ENCODE measurements at places on chromosomes 3 and 15.

DNA sequence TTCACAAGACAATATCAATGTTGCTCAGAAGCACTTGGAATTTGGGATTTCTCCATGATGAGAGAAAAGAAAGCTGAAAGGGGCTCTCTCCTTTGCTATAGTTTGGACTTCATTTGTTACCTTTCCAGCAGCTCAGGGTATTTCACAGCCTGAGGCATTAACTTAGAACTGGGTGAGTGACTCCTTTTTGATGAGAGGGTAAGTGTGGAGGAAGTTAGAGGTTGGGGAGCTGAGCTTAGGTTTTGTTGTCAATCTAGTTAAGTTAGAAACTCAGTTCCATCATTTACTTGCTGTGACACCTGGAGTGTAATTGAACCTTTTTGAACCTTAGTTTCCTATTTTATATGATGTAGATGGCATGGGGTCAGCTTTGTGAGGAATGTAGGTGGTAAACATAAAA, 359.1 kb downstream of the PDCD6IP start:
- DNase-seq: no peak

DNA sequence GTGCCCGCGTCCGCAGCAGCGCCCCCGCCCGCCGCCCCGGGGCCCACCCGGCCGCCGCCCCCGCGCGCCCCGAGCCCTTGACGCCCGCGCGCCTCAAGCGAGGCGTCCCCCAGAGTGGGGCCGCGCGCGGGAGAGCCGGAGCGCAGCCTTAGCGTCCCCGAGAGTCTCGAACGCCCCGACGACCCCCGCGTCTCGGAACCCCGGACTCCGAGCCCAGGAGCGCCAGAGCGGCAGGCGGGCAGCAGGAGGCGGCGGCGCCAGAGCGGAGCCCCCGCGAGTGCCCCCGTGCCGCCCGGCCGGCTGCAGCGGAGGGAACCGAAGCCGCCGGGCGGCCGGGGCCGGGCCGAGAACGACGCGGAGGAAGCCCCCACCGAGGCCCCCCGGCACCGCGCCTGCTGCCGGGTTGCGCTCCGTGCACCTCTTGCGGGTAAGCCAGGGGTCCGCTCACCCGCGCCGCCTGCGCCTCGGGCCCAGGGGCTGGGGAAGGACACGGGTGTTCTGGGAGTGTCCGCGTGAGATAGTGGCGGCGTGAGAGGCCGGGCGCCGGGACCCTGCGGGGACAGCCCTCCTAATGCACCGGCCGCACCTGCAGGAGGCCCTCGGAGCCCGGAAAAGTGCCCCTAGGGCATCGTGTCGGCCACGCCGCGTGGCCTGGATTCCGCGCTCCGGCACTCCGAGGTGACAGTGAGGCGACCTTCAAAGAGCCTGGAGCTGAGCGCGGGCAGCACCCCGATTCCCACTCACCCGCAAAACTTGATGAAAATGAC, 52.0 kb upstream of the ULK4 start:
- DNase-seq: no peak

DNA sequence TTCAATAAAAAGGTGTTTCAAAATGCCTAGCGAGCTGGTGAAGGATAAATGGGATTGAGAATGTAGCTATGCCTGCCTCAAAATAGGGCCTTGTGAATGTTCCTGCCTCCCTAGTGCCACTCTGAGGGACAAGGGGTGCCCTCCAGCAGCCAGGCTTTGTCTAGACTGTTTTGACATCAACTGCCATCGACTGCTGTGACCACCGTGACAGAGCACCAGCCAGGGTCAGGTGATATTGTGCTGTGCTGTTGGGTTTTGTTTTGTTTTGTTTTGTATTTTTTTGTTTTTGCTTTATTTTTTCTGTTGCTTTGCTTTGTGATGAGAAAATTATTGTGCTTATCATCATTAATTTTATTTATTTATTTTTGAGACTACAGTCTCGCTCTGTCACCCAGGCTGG, 144.8 kb downstream of the SMAD6 start:
- DNase-seq: no peak

DNA sequence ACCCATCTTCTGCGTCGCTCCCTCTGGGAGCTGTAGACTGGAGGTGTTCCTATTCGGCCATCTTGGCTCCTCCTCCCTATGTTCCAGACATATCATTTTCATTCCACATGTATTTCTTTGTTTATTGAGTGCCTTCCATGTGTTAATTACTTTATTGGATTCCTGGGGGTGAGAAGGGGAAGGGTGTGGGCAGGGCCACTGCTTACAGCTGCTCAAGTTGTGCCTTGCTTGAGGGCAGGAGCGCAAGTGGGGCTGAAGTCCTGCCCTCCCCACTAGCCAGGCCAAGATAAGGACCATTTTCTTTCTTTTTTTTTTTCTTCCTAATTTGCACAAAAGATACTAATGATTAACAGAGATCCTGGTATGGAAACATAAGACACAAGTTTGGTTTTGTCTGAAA, 224.8 kb downstream of the LPP start:
- DNase-seq: no peak

DNA sequence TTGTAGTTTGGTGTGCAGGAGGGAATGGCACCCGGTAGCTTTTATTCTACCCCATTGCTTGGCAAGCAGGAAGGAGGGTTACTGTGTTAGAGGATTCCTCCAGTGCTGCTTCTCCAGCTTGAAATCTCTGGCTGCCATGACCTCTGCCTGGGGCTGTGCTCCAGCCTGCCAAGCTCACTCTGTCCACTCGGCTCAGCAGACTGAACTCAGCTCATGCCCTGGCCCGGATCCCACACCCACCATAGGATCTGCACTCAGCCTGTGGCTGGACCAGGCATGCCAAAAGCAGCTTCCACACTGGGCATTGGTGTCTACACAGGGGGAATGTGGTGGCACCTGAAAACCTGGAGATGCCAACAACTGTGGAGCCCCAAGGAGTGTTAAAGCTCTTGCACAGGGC, 26.3 kb downstream of the CLDN16 start:
- no peak for DNase-seq

DNA sequence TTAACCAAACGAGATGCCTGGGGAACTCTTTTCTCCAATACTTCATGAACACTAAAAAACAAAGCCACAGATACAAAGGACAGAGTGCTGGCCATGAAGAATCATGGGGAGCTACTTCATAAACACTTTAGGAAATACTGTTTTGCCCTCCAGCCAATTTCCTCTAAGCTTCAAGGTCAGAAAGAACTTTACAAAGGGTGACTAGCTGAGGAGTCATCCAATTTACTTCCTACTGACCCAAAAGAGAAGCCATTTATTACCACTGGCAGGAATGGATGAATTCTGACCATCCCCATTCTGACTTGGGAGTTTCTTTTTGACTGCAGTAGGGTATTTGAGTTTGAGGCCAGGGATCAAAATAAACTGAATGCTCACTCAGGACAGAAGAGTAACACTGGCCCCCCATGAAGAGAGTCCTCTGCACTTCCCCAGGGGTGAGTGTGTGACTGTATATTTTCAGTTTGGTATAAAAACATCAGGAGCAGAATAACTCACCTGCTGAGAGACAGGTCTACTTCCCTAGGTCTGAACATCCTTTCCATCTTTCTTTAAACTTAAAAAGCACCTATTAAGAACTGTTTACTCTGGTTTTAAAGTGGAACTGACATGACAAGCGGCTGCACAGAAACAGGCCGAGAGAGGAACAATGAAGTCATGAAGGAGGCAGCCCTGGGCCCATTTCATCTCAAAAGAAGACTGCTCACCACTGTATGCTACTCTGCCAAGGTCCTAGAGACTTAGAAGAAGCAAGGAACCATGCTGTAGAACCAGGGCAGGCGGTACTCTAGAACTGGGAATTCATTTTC, 203.6 kb downstream of the TNIK start:
- DNase-seq: no peak

GRCh38 chr3:30711151-30711550, 104.8 kb downstream of the TGFBR2 start:
- no peak for DNase-seq

DNA sequence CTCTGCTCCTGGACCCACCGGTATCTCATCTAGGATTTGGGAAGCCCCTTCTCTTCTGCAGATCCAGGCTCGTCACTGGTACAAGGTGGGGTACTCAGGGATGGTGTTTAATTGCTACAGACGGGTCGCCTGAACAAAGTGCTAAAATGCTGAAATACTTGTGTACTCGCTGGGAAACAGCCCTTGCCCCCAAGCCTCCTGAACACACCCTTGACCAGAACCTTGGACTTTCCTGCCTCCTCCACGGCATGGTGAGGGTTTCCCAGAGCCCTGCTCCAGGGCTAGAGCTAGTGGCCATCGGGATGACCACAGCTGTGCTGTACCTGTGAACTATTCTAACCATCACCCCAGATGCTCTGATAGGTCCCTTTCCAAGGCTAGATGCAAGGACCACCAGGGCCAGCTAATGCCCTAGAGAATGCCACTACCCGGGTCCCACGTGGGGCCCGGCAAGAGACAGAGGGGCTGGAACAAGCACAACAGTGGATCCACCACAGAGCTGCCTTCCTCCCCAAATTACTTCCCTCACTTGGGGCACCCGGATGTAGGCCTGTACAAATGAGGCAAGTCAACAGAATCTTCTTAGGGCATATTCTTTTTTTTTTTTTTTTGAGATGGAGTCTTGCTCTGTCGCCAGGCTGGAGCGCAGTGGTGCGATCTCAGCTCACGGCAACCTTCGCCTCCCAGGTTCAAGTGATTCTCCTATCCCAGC, 267.3 kb downstream of the FOXP1 start:
- no peak for DNase-seq

DNA sequence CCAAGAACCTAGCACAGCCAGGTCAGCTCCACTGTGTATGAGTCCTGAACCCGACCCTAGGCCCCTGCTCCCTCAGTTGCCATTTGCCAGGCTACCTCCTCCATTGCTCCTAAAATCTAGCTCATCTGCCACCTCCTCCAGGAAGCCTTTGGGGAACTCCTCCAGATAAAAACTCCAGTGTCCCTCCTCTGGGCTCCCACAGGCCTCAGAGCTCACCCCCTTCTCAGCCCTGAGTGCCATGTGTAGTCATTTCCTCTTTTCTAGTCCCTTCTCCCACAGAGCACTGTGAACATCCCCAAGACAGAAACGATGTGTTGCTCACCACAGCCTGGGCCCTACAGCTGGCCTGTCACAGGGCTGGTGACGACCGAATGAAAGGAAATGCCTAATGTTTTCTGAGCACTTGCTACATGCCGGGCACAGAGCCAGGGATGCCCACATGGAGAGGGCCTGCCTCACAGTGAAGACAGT, 61.0 kb downstream of the IQSEC1 start:
- DNase-seq: no peak

DNA sequence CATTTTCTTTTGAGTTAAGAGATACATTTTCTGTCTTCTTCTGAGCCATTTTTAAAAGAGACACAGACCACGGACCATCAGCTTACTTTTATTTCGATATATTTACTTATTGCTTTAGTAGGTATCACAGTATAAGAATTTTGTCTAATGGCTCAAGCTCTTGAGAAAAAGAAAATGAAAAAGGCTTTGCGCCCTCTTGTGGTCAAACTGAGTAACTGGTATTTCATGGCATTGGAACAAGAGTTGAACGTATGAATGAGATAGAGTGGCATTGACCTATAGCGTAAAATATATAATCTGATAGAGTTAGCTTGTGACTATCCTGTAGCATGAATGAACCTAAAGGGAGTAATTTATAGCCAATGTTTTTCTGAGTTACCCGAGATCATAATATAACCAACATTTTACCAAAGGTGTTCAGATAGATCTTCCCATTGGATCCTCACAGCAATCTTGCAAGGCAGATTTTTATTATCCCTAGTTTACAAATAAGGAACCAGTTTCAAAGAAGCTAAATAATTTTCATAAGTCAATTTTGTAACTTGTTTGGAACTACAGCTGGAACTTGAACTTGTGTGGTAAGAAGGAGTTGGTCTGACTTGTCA, 154.6 kb downstream of the POLR2M start:
- DNase-seq: peak; percentile 45

GRCh38 chr15:56425976-56426375, 39.0 kb downstream of the MNS1 start:
- DNase-seq: no peak

- no peak for DNase-seq
Measured at GRCh38 chr3:58175187-58175436, 35.7 kb downstream of the DNASE1L3 start.

DNA sequence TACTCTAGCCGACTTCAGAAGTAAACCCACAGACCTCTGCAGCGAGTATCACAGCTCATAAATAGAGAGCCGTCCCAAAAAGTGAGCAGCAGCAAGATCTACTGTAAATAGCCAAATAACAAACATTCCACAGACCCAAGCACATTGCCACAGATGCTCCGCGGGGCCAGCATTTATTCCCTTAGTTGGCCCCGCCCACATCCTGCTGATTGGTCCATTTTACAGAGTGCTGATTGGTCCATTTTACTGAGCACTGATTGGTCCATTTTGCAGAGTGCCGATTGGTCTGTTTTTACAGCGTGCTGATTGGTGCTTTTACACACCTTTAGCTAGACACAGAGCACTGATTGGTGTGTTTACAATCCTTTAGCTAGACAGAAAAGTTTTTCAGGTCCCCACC, 17.3 kb upstream of the GABRB3 start:
- no peak for DNase-seq

DNA sequence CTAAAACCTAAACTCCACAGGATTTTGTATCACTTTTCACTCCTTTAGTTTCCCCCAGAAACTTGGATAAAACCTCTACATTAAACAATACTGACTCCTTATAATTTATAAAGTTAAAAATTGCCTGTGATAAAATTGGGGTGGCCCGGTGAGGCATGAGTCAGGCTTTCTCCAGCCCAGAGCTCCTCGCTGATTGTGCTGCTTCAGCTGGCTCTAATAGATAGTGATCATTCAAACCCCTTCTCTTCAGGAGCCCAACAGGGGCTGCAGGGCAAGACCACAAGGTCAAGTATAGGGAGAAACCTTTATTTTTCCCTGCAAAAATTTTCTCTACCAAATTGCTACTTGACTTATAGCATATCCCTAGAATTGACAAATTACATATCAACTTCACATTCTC, 308.2 kb downstream of the PLCL2 start:
- DNase-seq: no peak

DNA sequence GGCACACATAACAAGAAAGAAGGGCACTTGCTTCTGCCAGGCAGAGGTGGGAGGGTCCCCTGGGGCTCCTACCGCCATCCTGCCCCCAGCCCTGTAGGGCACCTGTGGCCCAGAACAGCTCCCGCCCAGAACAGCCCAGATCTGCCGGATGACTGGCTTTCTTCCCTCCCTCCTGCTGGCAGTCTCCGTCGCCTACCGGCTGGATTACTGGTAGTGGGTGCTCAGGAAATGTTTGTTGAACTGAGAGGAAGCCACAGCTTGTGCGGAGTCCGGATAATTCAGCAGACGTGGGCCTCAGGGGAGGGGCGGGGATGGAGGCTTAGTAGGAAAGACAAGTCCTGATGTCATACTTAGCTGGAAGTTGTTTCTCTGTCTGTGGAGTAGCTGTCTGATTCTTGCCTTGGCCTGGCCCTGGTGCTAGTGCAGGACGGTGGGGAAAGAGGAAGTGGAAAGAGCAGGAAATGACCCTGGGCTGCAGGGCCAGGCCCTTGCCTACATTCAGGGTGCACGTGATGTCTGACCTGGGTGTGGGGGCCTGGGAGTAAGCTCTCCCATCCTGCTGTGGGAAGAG, 6.7 kb downstream of the CCDC9B start:
- DNase-seq: no peak

All from left renal pelvis (tissue), 4 donors.